CD4-positive, alpha-beta T cell treated with Interleukin-17A for 4 hours (primary cell): ENCODE measurements at places on chromosomes 4 and X.

DNA sequence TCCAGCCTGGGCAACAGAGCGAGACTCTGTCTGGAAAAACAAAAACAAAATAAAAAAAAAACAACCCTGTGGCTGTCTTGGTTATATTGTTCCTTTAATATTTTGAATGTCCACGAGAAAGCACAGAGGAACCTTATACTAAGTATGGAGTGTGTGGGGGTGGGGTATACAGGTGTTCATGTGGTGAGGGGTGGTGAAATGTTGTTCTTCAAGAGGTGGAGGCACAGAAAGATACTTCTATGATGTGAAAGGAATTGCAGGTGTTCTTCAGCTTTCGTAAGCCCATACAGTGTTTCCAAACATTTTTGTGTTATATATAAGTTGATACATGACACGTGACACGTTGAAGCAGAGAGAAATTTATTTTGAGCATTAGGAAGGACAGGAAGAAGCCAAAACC is 46.4 kb downstream of the SLC9A6 start:
- no peak for DNase-seq

DNA sequence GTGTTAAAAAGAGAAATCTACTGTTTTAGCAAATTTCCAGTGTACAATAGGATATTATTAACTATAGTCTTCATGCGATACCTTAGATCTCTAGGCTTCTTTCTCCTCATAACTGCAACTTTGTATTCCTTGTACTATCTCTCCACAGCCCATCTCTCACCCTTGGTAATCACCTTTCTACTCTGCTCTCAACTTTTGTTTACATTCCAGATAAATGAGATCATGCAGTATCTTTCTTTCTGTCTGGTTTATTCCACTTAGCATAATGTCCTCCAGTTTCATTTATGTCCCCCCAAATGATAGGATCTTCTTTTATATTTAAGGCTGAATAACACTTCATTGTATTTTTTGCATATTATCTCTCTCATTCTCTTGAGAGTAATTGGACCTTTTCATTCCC is 165.5 kb downstream of the HS3ST1 start:
- no peak for DNase-seq

GRCh38 chr4:99033956-99034355 is 38.4 kb downstream of the METAP1 start:
- no peak for DNase-seq

- no peak for DNase-seq
Observed at GRCh38 chr4:78441756-78442155, 109.8 kb upstream of the ANXA3 start.

GRCh38 chr4:52370576-52370975 is 288.5 kb downstream of the USP46 start:
- DNase-seq, result no peak

DNA sequence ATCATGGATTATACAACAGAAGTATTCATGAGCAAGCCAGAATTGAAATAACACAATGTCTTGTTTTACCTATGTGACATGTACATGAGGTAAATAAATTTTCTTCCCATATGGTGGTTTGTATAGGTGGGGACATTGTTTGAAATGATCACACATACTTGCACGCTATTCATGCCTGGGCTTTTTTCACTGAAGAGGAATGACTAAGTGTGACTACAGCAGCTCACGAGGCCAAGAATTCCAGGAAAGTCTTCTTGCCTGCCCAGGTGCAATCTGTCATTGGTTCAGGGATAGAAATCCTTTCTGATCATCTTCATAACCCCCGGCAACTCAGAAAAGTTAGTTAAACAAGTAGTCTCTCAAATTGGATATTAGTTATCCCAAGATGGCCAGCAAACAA is 36.3 kb upstream of the AREG start:
- DNase-seq, result no peak

DNA sequence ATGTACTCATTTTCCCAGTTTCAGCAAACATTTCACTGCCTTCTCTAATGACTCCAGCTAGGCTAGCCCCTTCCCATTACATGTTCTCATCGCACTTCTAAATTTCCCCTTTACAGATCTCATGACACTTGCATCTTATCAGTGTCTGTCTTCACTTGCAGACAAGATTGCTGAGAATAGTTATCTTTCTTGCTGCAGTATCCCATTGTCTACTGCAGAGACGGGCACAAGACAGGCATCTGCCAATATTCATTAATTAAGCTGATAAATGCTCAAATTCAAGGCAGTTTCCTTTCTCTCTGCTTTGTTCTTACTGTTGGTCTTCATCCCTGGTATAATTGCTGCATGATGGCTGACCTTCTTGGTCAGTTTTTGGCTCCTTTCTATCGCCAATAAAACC is 175.9 kb downstream of the ANTXR2 start:
- DNase-seq, result no peak

DNA sequence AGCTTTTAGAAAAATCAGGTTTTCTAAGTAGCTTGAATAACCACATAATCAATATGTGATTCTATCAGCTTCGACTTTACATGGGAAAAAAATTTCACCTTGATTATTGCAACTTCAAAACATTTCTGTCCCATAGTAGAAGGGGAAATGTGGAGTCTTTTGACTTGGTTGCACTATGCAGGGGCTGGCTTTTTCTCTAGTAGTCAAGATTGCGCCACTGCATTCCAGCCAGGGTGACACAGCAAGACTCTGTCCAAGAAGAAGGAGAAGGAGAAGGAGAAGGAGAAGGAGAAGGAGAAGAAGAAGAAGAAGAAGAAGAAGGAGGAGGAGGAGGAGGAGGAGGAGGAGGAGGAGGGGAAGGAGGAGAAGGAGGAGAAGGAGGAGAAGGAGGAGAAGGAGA is 84.9 kb downstream of the MAML3 start:
- no peak for DNase-seq

DNA sequence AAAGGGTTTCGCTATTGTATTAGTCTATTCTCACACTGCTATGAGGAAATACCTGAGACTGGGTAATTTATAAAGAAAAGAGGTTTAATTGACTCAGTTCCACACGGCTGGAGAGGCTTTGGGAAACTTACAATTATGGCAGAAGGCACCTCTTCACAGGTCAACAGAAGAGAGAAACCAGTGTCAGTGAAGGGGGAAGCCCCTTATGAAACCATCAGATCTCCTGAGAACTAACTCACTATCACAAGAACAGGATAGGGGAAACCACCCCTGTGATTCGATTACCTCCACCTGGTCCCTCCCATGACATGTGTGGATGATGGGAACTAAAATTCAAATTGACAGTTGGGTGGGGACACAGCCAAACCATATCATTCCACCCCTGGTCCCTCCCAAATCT is 589.5 kb downstream of the CENPC start:
- DNase-seq, result no peak

DNA sequence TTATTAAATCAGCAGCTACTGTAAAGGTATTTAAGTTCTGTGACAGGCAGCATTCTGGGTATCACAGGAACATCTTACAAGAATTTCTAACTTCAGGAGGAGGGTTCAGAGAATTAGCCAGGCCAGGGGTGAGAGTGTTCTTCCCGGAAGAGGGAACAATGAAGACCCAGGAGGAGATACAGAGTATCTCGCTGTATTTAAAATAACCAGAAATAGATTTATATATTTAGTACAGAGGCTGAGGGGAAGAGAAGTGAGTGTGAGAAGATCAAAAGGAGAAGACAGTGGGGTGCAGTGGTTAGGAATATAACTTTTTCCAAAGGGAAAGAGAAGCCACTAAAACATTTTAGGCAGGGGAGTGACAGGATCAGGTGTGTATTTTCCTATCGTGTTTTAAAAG is 186.8 kb downstream of the RAPGEF2 start:
- no peak for DNase-seq

DNA sequence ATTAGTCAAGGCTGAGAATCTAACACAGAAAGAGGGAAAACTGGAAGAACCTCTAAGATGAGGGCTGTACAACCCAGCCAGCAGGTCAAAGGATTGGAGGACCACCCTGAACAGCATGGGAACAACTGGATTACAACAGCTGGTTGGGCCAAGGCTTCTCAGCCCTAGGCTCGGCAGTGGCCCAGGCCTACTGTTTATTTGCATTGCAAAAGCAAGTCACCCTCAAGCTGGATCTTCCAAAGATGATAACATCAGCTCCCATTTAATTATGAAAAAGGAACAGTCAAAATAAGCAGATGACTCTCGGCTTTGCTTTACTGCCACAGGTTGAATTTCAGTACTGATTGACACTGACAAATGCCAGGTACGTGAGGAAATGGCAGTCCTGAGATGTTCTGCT is 61.8 kb downstream of the GPC3 start:
- DNase-seq, result no peak
